ENCODE measurements at places on chromosomes 1 and 21.

DNA sequence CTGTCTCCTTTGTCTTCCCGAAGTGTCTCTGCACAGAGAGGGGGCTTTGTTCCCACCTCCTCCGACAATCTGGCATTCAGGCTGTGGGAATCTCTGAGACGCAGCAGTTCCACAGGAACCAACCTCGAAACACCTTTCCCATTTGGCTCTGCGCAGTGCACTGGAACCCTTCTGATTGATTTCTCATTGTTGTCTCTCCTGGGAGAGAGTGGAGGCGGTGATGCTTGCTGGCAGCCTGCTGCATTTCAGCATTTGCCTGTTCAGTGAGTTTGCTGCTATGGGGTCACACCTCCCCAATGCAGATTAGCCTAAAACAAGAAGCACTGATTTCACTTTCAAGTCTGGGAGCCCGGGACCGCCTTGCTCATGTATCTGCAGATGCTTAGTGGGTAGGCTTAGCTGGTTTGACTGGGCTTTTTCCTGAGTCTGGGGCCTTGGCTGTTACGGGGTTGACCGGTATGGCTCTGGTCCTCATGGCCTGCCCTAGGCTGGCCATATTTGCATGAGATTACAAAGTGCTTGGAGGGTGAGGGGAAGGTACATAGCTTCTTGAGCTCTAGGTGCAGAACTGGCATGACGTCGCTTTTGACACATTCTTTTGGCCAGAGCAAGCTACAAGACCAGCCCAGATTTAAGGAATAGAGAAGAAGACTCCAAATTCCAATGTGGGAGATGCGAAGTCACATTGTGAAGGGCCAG lies 695.3 kb downstream of the PTPRU start:
- no peak for DNase-seq

- no peak for DNase-seq
Measured at GRCh38 chr1:153040950-153041631, at the start of gene SPRR2D. SPRR2D (minus strand) TSS chr1:153041120; CDS start chr1:153040346, 774 bp downstream.

GRCh38 chr1:56461158-56462127 lies 117.9 kb downstream of the PLPP3 start:
- DNase-seq = no peak

DNA sequence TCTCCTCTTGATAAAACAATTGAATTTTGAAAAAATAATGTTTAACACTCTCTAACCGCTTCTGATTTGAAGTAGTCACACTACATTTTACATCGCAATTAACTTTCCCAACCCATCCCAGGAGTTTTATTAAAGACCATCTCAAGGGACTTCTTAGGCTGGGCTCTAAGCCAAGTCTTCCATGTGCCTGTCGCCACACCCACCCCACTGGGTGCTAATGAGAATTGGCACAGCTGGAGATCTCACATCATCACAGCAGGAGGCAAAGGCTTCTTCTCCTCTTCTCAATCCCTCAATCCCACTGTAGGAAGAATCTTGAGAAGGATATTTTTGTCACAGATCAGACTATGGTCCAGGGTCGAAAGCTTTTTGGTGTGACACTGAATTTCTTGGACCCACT lies 328.9 kb downstream of the NUF2 start:
- DNase-seq = no peak

DNA sequence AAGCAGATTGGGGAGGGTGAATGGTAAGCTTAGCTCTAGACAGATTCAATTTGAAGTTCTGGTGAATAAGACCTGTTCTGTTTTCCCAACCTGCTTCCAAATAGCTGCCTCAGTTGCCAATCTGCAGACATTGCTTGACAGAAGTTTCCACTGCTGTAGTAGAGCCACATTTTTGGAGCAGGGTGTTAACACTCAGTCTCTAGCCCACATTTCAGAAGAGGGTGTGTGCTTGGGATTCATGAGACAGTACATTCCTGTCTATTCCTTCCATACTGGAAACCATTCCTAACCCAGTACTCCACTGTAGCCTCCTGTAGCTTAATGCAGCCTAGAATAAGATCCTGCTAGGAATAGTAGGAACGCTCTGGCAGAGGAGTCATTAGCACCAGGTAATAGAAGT lies 450.5 kb downstream of the NUF2 start:
- DNase-seq = no peak

Measured in T47D (cell line).